CD4-positive, alpha-beta memory T cell (primary cell): ENCODE measurements at places on chromosomes 16 and 17. TPM values are rescaled to one million over a fixed set of nuclear protein-coding genes. Genes with fewer than 3 reads are reported as not detected.

ASGR1 gene
- polyA plus RNA-seq, result not detected

DNA sequence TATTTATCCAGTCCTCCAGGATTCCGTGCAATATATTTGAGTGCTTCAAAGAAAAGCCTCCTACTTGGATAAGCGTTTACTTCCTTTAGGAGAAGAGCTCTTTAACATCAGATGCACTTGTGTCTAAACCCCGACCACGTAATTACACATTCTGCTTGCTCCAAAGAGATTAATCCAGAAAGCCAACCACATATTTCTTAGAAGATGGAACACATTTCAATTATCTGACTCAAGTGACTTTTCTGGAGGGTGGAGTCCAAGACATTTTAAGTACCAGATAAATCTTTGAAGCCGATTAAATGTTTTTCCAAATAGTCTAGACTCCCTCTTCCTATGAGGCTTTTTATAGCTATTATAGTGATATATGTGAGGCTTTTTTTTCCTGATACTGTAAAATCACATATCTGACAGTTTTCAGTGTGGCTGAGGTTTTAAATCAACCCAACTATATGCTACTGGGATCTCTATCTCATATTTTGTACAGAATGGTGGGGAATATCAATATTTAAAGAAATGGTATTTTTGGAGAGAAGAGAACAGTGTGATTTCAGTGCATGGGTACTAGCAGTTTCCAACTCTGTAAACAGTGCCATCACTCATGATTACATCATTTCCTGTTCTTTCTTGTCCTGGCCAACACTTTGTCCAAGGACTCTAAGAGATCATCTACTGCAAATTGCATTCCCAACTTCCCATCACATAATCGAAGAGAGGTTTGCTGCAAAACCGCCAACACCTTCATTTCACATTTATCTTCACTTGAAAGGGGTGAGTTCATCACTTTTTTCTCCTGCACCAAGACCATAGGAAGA lies 192.4 kb upstream of the HSBP1 start:
- no peak for DNase-seq

DNA sequence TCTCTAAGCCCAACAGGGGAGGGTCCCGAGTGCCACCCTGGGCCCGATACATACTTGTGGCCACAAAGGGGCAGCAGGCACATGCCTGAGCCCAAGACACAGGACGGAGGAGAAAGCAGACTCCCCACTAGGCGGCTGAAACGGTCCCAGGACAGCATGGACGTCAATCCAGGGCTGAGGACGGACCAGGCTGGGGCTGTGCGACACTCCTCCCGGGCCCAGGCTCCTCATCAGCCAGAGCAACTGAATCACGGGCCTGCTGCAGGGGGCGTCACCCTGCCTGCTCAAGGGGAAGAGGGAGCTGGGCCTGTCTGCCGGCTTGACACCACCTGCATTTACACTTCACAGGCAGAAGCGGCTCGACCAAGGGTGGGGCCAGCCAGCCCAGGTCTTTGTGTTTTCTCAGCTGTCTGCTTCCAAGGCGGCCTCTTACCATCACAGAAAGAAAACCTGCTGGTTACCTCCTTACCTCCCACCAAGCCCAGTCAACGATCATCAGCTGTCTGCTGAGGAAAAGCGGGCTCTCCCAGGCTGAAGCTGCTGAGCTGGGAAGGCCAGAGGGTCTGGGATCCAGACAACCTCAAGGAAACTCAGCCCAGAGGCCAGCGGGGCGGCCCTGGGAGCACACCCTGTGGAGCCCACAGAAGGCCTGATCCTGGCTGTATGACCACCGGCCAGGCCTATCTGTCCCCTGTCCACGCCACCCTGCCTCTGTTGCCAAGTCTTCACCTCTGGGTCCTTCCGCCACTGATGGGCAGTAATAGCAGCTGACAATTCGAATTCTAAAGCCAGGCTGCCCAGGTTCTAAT lies 26.4 kb downstream of the KIFC3 start:
- no peak for DNase-seq

TMEM238L gene
- polyA plus RNA-seq, result not detected

- DNase-seq, result no peak
These were observed 309.0 kb upstream of the PMFBP1 start for GRCh38 chr16:72480911-72481310.

GRCh38 chr17:49795372-49795771 lies 6.9 kb downstream of the KAT7 start:
- DNase-seq, result no peak

RCVRN gene
- polyA plus RNA-seq, result not detected

GRCh38 chr16:87414251-87414680 lies 22.1 kb downstream of the MAP1LC3B start:
- DNase-seq, result no peak
